ENCODE measurements at places on chromosomes 1 and 21.

DNA sequence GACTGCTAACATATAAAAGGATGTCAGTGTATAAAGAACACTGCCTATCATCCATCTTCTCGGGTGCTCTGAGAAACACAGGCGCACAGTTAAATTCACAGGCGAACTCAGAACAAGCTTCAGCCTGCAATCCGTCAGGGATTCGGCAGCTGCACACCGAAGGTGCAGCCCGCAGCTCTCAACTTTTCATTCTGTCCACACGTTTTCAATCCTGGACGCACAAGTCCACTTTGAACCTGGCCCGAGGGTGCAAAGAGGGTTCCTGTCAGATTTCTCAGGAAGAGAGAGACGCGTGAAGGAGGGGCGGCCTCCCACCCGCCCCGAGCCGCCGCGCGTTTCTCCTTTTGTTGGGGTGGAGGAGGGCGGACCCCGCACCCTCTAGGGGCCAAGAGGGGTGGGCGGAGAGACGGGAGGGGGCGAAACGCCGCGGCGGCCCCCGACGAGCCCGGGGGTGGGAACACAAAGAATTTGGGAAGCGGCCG, 724 bp downstream of the DOCK7 start:
- no peak for DNase-seq

GRCh38 chr1:181251713-181252075, 163.2 kb downstream of the IER5 start:
- DNase-seq, result no peak

DNA sequence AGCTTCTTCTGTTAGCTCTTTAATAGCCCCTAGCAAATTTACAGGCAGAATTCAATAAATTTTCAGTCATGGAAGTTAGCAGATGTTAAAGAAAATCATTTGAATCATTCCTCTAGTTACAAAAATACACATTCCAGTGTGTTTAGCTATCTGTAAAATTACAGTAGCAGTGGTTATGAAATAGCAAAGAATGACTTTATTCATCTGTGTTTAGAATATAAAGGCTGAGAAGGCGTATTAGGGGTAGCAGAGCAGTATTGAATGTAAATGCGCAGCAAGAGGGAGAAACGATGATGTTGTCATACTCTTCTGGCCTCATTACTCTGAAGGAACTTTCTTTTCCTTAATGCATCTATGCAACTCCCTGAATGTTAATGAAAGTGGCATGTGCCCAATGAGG, 106.2 kb upstream of the CYYR1 start:
- DNase-seq, result no peak

DNA sequence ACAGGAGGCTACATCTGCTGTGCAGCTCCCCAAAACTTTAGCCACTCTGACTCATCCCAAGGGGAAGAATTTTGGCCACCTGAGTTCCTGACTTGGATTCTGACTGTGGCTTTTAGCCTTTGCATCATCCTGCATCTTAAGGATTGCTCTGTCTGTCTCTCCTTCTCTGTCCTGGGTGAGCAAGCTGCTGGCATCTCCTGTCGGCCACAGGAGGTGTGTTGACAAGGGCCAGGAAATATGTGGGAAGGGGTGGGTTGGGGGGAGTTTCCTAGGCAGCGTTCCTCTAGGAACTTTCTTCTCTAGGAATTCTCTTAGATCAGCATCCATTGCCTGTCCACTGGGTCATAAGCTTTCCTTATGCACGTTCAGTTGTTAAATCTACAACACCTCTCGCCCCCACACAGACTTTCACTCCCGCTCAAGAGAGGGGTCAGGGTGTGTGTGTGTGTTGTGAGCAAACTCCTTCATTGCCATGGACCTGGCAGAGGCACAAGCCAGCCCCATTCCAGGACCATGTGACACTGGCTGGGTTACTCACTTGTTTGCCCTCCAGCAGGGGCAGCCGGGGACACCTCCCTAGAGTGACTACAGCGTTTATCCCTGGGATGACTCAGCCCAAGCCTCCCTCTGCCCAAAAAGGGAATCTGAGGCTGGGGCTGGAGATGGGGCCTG, 145.0 kb upstream of the DUSP10 start:
- no peak for DNase-seq

DNA sequence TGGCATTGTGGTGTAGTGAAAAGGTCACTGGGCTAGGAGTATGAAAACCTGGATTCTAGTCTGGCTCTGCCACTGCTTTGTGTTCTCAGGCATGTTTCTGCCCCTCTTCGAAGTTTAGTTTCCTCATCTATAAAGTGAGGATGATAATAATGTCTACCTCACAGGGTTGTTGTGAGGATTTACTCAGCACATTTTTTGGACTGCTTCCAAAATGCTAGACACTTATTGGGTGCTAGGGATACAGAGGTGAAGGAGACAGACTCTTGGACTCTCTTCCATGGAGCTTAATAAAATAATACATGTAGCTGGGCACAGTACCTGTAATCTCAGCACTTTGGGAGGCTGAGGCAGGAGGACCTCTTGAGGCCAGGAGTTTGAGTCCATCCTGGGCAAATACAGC, 3.6 kb downstream of the KIF2C start:
- no peak for DNase-seq

DNA sequence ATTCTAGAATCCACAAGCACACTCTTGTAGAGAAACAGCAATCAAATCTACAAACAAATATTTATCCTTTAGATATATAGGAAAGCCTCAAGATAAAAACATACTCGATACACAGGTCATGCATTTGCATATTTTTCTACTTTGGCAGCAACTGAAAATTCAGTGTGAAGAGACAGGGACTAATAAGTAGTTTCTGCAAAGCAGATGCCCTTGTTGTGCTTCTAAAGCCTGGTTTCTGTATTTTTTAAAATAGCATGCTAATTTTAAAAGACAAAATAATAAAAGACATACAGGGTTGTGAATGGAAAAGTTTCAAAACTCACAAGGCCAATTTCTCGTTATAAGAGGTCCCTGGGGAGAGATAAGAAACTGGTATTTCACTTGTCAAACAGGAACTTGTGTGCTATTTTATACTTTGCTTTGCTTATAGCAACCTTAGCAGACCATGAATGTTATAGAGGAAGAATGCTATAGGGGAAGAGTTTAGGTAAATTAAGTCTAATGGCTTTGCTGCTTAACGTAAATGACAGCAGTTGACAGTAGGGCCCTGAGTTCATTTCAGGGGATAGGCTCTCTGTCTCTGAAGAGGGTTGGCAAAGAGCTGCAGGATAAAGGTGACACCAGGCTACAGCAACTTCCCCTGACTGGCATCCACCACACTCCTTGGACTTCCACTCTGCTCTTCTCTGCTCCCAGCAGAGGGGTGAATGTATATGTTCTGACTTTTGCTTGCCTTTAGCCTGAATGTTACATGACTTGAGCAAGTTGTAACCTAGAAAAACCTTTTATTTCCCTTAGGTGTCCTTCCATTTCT, 9.4 kb upstream of the RGS13 start:
- DNase-seq, result no peak

DNA sequence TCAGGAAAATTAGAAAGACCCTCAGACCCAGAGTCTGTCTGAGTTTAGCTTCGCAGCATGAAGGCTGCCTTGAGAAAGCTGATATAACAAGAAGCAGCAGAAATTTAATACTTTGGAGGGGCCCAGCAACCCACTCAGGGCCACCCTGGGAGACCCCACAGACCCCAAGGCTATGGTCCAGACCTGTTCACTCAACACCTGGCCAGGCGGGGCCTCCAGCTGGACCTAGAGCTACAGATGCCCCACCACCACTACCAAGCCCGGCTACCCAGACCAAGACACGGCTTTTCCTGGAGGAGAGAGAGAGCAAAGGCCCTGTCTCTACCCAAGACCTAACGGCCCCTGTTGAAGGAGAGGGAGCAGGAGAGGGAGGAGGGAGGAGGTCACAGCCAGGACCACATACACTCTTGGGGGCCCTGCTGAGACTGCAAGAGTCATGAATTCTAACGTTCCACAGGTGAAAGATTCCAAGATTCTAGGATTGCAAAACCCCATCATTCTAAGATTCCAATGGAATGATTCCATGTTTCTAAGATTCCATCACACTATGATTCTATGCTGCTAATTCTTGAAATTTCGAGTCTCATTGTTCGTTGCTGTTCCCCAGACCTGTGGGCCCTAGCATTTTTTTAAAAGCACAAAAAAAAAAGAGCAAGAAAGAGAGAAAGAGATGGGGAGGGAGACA, 53.2 kb downstream of the LACTBL1 start:
- no peak for DNase-seq

- no peak for DNase-seq
These were observed 13.4 kb upstream of the ALX3 start for GRCh38 chr1:110083866-110084226.

DNA sequence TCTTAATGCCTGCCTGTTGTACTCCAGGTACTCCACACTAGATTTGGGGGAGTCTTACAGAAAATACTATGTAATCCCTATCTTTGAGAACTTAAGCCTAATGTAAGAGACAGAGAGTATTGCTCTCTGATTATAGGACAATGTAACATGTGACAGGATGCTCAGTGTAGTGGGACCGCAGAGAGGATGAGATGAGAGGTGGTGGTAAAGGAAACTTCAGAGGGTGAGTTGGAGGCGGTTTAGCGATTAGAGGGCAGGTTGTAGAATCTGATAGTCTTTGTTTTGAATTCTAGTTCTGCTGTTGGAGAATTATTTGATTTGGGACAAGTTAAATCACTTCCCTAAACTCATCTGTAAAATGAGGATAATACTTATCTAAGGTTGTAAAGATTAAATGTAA, 5.4 kb downstream of the SOAT1 start:
- DNase-seq, result peak; percentile 17

DNA sequence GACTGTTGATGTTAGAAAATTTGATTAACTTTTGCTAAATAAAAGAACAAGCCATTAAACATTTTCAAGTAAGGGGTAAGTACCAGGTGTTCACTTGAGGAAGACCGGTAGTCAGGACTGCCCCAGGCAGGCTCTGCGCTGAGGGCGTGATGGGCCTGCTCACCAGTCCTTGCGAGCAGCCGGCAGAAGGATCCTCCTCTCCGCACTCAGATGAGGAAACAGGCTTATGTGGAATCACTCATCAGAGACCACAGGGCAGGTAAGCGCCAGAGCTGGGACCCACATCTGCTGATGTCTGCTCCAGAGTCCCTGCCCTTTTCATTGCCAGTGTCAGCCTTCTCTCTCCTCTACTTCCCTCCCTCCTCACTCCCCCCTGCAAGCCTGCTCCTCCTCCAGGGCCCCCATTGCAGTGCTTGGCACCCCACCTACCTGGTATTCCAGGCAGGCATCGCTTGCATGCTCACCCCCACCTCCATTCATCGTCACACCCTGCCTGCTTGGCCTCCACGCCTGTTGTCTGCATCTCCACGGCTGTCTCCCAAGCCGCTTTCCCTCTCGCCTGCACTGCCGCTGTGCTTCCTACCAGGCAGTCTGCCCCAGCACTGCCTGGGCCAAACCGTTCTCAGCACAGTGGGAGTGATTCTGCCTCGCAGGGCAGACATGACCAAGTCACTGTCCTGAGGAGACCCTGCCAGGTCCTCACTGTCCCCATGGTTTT, 24.7 kb upstream of the KDM4A start:
- DNase-seq, result no peak

GRCh38 chr1:9279172-9279840, 13.4 kb upstream of the SPSB1 start:
- DNase-seq, result no peak

DNA sequence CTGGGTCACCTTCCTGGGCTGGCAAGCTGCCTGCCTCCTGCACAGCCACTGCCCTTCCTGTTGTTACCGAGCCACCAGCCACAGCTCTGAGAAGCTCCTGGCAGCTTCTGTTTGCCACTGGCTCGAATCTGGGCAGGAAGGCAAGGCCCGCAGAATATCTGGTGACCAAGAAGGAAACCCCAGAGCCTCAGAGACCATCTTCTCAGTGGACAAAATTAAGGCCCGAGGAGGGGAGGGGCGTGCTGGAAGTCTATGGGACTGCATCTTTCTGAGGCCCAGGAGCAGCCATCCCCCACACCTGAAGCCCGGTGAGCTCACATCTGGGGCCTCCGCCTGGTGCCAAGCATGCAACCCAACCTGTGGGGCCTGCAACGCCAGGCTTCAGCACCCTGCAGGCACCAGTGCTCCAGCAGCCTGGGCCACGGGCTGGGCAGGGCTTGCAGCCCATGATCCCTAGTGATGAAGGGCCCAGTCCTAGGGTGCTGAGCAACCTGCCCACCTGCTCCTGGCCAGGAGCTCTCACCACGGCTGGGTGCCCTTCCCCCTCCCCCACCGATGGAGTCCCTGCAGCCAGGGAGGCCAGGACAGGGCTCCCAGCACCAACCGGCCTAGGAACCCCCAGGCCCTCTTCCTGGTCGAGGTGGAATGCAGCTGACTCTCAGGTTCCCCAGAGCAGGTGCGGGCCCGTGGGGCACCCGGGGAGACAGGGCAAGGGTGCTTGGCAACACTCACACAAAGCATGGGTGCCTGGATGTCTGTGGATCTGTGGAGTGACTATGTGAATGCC, 879 bp downstream of the CPTP start:
- no peak for DNase-seq

GRCh38 chr1:61071205-61072130, 10.9 kb upstream of the NFIA start:
- no peak for DNase-seq

DNA sequence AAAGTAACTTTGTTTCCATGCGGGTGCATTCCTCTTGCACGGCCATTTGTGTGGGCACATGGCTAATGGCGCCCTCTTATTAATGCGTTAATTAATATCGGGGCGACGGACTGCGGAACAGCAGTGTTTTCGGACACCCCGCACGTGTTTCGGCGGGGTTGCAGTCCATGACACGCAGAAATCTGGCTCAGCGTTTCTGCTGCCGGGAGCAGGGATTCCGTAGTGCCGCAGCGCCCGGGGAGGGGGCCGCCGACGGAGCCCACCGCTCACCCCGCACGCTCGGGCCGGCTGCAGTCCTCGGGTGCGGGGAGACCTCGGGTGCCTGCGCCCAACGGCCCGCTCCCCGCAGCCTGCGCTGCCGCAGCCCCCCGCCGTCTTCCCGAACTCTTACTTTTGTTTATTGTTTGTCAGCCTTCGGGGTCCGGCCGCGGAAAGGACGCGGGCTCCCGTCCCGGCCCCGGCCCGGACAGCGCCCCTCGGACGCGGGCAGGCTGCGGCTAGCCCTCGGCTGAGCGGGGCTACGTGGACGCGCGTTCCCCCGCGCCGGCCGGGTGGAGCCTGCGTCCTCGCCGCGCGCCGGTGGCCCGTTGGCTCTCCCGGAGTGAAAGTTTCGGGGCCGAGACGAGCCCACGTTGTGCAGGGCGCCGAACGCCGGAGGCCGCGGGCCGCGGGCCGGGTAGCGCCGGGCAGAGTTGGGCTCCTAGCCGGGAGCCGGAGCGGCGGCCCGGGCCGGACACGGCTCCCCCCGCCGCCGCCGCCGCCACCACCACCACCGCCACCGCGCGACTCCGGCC, 849 bp downstream of the NFIA start:
- DNase-seq, result peak; percentile 8

DNA sequence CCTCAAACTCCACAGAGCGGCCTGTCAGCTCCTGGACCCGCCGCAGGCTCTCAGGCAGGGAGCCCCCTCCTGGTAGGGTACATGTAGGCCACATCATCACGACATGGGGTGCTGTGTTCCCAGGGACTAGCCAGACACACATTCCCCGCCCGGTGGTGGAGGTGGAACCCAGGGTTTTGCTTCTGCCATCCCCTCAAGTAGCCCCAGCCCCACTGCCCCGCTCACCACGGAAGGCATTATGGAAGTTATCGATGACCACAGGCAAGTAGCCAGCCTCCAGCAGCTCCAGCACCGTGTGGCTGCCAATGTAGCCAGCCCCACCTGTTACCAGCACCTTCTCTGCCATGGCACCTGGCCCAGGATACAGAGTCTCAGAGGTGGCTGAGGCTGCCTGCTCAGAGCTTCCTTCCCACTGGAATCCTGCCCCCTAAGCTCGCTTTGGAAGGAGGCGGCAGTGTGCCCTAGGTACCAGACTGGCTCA, 1.9 kb downstream of the GALE start:
- no peak for DNase-seq

GRCh38 chr21:41620982-41621381, 113.0 kb upstream of the TMPRSS2 start:
- DNase-seq, result no peak

GRCh38 chr1:3896396-3897000, 3.6 kb downstream of the C1orf174 start:
- no peak for DNase-seq
